ENCODE measurements at places on chromosomes 12 and 14.

DNA sequence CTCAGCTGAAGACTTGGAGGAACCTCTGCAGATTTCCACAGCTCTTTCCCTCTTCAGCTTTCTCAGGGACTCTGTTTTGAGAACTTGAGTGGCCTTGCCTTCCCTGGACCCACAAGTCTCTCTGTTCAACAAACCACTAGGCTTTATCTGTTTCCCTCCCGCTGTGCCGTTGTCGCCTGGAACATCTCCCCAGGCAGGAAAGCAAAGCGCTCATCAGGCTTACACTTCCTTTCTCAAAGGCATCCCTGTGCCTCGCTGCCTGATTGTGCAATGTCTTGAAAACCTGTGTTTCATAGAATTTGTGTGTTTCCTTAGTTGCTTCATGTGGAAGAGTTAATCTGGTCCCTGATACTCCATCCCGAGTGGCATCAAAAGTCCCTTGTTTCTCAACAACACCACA lies 64.1 kb downstream of the PPM1A start:
- no peak for DNase-seq

GRCh38 chr14:31935391-31935790 lies 141.7 kb upstream of the ARHGAP5 start:
- DNase-seq = no peak

DNA sequence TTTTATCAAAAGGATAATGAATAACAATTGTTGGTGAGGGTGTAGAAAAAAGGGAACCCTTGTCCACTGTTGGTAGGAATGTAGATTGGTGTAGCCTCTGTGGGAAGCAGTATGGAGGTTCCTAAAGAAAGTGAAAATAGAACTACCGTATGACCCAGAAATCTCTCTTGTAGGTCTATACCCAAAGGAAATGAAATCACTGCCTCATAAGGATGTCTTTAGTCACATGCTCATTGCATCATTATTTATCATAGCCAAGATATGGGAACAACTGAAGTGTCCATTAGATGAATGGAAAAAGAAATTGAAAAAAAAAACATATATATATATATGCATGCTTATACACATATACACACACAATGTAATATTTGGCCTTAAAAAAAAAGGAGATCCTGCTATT lies 158.8 kb upstream of the NPAS3 start:
- DNase-seq = no peak

DNA sequence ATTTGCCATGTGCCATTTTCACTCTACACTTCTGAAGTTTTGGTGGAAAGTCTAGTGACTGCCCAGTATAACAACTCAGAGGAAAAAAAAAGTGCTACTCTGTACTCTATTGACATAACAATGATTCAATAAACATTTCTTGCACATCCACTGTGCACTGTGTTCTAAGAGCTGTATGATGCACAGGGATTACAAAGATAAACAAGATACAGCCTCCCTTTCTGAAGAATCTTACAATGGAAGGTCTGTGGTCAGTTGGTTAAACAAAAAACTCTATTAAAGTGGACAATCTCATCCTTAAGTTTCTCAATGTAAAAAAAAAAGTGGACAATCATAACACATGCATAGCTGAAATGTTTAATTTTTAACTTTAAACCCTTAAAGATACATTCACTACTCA lies 105.7 kb upstream of the RASSF8 start:
- DNase-seq = no peak

GRCh38 chr14:53881161-53881871 lies 75.3 kb downstream of the BMP4 start:
- DNase-seq = no peak

DNA sequence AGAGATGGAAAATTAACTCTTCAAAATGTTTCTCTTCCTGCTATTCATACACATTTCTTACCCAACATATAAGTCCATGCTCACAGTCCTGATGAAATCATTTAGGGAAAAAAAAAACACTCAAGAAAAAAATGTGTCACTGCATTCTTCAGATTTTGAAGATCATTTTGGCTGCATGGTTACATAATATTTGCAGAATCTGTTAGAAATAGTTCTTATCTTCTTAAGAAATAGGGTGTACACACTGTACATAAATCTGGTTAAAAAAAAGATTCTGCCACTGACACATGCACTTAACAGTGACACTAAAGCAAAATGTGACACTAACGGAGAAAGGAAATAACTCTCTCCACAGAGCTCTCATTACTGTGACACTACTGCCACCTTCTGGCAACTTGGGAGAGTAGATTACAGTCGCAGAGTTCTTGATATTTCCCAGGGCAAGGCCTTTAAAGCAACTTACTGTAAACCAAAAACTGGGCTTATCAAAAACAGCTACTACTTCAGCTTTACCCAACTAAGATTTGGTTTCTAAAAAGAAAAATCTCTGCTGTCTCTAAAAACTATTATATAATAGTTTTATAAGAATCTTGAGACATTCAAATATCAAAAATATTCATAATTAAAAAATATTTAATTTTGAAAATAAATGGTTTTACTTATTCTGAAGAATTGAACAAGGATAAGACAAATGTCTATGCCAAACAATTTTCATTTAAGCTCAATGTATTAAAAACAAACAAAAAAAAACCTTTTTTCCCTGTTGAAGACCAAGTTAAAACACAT lies 65.0 kb downstream of the SETD3 start:
- DNase-seq = no peak

DNA sequence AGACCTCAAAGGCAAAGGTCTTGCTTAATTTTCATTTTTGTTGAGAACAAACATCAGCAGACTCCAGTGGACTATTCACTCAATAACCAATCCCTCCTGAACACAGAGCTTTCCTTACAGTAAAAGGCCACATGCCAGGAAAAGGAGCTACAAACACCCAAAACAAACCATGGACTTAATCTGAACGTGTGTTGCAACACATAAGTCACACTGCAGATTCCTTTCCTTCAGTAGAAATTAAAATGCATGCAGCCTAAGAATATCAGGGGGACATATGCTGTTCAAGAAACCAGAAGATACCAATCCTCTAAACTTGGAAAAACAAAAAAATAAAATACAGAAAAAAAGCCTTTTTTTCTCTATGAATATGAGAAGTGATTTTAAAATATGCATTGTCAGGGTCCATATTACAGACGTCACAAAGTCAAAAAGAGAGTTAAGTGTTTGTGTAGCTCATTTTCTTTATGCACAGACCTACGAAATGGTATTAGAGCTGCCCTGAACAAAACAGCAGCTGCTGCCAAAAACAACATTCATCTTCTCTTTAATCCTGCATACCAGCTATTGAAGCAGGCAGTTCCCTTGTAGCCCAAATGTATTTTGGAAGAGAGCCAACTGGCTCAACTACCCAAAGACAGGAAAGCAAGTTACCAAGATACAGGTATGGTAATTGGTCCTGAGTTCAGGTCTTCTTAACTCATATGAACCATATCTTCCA lies 26.2 kb downstream of the KITLG start:
- DNase-seq = no peak

GRCh38 chr14:104797115-104798044 lies 1.8 kb upstream of the AKT1 start:
- DNase-seq = no peak
